ENCODE measurements at places on chromosomes 1 and 21.

DNA sequence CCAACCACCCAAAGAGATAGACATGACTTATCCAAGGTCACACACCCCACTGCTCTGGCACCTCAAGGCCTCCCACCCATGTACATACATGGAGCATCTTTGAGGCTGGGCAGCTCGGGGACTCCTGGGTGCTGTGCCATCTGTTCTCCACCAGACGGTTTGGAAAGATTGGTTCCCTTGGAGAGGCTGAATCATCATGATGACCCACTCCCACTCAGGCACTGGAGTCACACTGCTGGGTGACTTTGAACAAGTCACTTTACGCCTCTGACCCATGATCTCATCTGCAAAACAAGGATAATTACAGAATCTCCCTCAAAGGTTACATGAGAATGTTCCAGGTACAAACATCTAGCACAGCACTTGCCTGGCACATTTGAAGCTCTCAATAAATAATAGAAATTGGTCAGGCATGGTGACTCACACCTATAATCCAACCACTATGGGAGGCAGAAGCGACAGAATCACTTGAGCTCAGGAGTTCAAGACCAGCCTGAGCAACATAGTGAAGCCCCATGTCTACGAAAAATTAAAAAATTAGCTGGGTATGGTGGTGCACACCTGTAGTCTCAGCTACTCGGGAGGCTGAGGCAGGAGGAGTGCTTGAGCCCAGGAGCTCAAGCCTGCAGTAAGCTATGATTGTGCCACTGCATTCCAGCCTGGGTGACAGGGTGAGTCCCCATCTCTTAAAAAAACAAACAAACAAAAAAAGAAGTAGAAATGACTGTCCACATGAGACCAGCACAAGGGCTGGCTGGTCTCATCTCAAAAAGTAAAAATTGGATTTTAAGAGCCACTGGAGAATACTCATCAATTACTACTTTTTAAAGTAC is 74.9 kb downstream of the RRAGC start:
- no peak for DNase-seq

DNA sequence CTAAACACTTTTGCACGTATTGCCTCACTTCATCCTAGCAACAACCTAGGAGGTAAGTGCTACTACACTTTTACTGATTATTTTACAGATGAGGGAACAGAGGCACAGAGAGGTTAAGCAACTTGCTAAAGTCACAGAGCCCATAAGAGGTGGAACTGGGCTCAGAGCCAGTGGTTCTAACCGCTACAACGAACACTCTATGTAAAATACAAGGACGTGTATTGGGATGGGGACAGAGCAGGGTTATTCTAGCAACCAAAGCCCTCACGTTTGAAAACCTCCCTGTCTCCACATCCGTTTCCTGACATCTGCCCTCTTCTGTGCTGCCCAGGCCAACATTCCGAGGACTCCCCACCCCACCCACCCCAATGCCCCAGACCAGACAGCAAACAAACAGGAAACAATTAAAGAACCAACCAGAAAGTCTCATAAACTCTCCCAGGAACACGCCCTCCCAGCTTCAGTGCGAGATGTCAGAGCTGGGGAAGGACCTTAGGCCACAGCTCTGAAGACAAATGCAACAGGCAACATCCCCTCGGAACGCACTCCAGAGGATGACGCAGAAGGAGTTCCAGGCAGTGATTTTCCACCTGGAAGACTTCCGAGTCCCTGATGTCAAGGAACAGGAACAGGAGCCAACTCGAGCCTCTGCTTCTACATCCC is 41.1 kb downstream of the GLIS1 start:
- DNase-seq, result peak; percentile 35

DNA sequence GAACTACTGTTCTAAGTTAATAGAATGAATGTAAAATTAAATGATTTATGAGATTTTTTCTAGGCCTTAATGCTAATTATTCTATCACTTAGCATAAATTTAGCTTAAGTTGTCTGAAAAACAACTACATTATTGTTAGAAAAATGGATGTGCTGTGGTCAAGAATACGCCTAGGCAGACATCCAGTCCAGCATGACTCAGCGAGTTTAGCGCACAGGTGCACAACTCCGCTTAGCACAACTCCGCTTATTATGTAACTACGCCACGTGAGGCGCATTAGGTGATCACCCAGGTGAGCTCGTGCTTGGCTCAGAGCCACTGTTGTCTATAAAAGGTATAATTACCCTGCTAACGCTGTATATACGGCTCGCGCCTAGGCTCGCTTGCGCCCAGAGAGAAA is 1043.6 kb upstream of the ADGRL4 start:
- no peak for DNase-seq

- DNase-seq, result no peak
Observed at GRCh38 chr1:17607644-17608581, 68.4 kb downstream of the ARHGEF10L start.

DNA sequence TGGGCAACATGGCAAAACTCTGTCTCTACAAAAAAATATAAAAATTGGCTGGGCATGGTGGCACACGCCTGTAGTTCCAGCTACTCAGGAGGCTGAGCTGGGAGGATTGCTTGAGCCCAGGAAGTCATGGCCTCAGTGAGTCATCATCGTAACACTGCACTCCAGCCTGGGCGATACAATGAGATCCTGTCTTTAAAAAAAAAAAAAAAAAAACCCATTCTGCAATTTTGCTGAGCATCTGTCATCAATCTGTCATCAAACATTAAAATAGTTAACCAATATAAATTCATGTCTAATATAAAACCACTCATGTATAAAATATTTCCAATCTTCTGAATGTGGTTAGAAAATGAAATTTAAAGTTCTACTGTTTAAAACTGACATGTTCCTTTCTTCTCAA is 56.9 kb downstream of the LPAR3 start:
- no peak for DNase-seq

GRCh38 chr1:230950404-230950803 is 28.3 kb downstream of the TTC13 start:
- no peak for DNase-seq

DNA sequence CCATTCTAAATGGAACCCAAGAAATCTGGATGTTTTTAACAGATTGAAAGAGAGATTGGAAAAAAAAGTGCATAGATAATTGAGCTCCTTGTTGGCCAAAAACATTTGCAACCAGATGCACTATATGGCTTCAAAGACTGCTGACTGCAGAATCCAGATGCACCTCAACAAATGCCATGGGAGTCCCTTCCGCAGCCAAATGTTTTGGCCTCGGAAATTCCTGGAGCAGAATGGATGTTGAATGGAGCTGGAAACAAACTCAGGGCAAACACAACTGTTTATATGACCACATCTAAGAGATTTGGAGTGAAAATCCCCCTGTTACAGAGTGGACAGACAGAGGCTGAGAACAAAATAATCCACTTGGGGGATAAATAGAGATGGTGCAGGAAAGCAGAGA is 285.0 kb upstream of the NFIA start:
- no peak for DNase-seq

- DNase-seq, result no peak
Observed at GRCh38 chr1:26081267-26082019, 14.0 kb upstream of the TRIM63 start.

DNA sequence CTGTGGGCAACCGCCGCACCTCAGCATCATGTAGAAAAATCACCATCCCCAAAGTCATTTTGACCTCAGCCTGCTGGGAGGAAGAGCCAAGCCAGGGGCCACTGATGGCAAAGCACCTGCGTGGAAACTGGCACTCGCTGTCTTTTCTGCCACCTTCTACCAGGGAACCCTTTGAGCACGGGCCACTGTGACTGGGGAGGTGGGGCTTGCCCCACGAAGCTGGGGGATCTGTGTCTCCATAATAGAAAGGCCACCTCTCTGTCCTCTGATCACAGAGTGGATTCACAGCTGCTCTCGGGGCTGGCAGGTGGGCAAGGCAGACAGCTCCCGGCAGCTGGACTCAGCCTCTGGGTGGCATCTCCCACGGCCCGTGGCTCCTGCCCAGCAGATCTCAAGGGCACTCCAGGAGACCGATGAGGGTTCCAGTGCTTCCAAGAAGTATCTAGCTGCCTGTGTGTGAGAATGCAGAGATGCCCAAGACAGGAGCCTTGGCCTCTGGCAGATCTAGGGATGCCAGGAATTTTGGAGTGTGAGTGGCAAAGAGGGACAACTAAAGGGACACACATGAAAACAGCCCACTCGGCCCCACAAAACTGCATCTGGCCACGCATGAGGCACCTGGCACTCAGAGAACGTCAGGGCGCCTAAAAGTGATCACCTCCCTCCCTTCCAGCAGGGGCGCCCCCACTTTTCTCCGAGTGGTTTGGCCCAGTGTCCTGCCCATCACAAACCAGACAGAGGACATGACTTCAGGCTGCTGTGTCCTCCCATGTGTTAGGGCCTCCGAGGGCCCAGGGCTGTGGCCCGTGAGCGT is 102.6 kb downstream of the PDE9A start:
- no peak for DNase-seq

DNA sequence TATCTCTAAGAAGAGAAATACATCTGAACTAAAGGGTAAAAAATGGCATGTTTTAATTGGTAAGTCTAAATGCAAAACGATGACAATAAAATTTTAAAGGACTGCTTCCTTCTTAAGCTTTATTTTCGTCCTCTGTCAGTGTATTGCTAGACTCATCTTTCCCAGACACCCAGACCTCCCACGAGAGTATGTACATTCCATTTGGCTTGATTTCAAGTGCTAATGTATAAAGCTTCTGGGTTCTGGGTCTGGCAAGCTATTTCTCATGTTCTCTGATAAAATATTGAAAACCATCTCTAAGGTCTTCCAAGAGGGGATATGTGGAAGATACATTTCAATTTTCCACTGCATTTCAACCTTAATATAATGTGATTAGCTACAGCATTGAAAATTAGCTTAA is 24.6 kb upstream of the SLC2A1 start:
- DNase-seq, result no peak

GRCh38 chr1:239125027-239125426 is 261.3 kb upstream of the CHRM3 start:
- DNase-seq, result peak; percentile 8

DNA sequence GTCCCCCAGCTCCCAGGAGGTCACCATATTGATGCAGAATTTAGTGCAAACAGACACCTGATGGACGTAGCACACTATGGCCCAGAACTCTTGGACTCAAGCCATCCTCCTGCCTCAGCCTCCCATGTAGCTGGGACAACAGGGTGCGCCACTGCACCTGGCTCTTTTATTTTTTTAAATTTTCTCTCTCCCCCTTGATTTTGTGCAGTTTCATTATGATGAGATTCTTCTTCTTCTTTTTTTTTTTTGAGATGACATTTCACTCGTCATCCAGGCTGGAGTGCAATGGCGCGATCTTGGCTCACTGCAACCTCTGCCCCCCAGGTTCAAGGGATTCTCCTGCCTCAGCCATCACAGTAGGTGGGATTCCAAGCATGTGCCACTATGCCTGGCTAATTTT is 63.8 kb downstream of the RPS6KA1 start:
- no peak for DNase-seq

DNA sequence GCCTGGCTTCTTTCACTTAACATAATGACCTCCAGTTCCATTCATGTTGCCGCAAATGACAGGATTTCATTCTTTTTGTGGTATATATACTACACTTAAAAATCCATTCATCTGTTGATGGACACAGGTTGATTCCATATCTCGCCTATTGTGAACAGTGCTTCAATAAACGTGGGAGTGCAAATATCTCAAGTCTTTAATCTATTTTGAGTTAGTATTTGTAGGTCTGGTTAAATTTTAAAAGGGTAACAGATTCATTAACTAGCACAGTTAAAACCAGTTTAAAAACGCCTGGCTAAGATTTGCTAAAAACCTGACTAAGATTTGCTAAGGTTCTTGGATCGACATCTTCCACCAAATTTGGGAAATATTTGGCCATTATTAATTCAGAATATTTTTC is 45.7 kb downstream of the CRB1 start:
- DNase-seq, result no peak

DNA sequence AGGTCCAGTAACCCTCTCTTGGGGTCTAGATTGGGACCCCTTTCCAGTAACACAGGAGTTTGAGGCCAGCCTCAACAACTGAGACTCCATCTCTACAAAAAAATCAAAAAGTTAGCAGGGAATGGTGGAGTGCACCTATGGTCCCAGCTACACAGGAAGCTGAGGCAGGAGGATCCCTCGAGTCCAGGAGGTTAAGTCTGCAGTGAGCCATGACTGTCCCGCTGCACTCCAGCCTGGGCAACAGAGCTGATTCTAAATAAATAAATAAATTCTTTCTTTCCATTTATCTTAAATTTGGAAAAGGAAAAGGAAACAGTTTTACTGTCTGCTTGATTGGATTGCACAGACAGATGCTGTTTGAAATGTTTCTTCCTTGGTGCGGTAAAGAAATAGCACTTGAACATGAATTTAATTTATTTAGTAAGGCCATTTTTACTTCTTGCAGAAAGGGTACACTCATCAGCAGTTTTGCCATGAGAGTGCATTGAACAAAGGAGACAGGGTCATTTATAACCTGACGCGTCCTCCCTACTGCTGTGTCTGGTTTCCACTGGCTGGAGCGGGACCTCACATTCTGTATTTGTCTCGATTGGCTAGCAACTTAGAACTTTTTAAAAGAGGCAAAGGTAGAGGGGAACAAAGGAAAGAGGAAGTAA is 37.0 kb upstream of the ZNF496 start:
- no peak for DNase-seq

DNA sequence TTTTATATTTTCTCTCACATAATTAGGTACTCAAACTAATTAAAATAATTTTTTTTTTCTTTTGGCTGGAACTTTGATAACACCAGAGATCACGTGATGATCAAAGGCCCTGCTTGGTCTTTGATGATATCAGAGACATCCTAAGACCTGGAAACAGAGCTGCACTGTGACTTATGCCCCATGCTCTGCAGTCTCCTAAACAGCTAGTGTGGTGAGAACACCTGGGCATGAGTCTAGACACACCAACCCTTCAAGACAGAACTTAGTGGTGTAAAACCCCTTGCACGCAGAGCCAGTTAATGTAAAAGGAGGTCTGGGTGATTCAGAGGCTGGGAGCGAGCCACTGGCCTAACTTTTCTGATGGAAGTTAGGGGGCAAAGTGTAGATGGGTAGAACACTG is 70.3 kb downstream of the OMA1 start:
- DNase-seq, result no peak

GRCh38 chr1:155649676-155650075 is 38.9 kb downstream of the YY1AP1 start:
- no peak for DNase-seq

DNA sequence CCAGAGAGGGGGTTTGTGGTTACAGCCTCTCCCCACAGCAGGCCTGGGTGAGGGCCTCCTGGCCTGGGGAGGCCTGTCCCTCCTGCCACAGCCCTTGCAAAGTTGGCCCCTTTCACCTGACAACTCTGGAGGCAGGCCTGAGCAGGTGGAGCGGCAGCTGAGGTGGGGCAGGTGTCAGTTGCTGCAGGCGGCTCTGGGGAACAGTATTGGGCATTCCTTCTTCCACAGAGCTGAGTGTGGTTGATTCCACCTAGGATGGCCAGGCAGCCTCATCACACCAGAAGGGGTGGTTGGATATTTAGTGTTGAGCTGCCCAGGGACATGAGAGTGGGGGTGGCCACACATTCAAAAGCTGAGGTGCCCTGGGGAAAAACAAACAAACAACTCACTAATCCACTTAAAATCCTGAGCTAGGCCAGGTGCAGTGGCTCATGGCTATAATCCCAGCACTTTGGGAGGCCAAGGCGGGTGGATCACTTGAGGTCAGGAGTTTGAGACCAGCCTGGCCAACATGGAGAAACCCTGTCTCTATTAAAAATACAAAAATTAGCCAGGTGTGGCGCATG is 31.1 kb downstream of the PIGP start:
- DNase-seq, result no peak

- no peak for DNase-seq
Observed at GRCh38 chr1:246748006-246748405, 23.8 kb downstream of the SCCPDH start.

- no peak for DNase-seq
Observed at GRCh38 chr1:187924252-187924651, 1095.5 kb downstream of the PLA2G4A start.
